ENCODE measurements at places on chromosomes 6 and 20.

GRCh38 chr6:21885532-21886114, 292.1 kb downstream of the SOX4 start:
- no peak for DNase-seq

DNA sequence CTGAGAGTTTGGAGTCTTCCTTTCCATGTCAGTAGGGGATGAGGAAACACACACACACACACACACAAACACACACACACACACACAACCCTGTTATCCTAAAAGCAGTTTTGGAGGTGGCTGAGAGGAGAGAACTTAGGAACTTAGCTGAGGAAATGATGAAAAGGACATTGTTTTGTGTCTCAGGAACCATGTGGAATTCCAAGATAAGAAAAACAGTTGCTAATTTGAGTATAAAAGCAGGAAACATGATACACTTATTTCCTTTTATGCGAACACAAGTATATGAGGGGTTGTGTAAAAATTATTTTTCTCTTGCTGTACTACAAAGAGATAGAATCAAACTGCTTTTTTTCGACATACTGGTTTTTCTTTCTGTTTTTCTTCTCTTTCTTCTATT, at the start of gene MYCT1:
MYCT1 (plus strand) TSS at position 264 of the 400 bp plus-strand sequence; CDS start at position 270, 6 bp downstream.
- DNase-seq = no peak

- no peak for DNase-seq
Measured at GRCh38 chr20:51300104-51300503, 242.4 kb downstream of the NFATC2 start.

GRCh38 chr6:118567974-118568373, 19.9 kb downstream of the PLN start:
- no peak for DNase-seq

- DNase-seq = no peak
Measured at GRCh38 chr20:57787990-57788781, 78.4 kb upstream of the PMEPA1 start.
